ENCODE measurements at places on chromosomes 3 and 15. TPM values are rescaled to one million over a fixed set of nuclear protein-coding genes. Genes with fewer than 3 reads are reported as not detected.

Gene THRB
- total RNA-seq: 32.5 TPM

- DNase-seq: no peak
Measured at GRCh38 chr15:100665570-100665969, 63.2 kb downstream of the ASB7 start.

DNA sequence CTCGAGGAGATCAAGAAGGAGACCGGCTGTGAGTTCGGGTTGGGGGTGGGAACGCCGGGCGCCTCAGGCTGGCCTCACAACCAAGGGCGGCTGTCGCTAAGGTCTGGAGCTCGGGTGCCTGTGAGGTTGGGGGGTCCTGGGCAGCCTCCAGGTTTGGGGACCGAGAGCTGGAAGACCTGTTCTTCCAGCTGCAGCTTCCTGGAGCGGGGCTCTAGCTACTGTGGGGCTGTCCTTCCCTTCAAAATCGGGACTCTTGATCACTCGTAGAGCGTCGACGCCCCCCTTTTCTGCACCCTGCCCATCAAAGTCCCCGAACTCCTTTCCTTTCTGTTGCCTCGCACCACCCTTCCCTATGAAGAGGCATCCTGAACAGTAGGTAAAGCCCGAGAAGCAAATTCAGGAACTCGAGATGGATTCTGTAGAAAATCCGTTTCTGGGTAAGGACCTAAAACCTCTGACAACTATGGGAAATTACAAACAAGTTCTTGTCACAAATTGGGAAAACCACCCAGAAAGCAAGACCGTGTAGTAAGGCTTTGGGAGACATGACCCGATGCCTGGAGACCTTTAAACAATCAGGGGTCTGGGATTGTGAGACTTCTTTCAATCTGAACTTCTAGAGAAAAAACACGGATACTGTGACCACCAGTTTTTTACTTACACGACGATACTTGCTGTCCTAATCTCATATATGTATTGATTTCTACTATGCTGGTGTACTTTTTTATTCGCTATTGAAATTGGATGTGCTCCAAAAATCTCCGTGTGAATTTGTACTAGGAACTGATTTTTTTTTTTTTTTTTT lies 556 bp downstream of the CHP1 start:
- no peak for DNase-seq

Gene SOX2
- total RNA-seq: 0.19 TPM

DNA sequence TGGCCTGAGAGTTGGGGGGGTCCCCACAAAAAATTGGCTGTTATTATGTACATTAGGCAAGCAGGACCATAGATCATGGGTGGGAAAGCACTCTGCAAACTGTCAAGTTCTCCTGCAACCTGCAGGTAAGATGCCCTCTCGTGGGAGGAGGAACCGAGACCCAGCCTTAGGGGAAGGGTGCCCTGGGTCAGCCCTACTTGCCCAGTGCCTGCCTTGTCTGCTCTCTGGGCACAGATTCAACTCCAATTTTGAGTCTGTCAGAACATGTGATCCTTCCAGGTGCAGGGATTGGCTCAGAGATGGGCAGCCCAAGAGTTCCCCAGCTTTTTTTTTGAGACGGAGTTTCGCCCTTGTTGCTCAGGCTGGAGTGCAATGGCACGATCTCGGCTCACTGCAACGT lies 99.2 kb downstream of the PLXNA1 start:
- peak; percentile 76 for DNase-seq

DNA sequence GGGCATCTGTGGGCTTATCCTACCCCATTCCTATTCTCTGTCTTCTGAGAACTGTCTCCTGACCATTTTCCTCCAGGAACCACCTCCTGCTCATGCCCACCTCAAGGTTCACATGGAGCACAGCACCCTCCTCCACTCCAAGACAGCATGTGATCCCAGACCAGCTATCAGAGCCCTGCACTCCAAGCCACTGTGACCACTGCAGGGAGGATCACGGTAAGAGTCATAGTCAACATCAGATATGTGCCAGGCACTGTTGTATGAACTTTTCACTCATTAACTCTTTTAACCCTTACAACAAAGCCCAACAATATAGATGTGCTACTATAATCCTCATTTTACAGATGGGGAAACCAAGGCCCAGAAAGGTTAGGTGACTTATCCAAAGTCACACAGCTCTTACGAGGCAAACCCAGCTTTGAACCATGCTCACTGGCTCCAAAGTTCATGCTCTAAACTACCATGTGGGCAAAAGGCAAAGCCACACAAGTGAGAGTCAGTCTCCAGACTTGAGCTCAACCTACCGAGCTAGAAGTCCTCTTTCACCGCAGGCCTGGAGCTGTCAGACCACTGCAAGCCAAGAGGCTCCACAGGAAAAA lies 115.1 kb upstream of the IQSEC1 start:
- peak; percentile 15 for DNase-seq

Gene SI
- total RNA-seq: not detected

GRCh38 chr3:50286322-50287227 lies 5.7 kb downstream of the IFRD2 start:
- DNase-seq: no peak

Gene WDR6
- 95.5 TPM for total RNA-seq

- no peak for DNase-seq
Measured at GRCh38 chr3:118742760-118743159, 291.9 kb downstream of the IGSF11 start.

Gene ITIH1
- total RNA-seq: 1.3 TPM

Gene SPTBN5
- 0.71 TPM for total RNA-seq

Gene TGM4
- total RNA-seq: not detected

DNA sequence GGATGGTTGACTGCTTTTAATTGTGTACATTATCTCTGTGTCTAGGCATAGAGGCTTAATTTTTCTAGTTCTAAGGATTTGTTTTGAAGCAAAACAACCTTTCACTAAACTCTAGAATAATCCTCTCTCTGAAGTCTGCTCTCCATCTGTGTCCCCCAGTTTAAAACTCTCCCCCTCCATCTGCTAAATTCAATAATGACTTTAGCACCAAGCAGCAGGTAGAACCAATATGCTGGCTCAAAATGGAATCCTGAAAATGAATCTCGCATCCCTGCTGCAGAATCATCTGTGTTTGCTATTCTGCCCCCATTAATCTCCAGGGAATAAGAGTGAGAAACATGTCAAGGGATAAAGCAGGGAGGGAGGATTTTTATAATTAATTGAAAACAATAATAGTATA lies 111.8 kb downstream of the TUSC7 start:
- no peak for DNase-seq

Gene ANKUB1
- not detected for total RNA-seq

GRCh38 chr15:68894208-68894607 lies 36.1 kb upstream of the SPESP1 start:
- no peak for DNase-seq

- no peak for DNase-seq
Measured at GRCh38 chr3:146638718-146639117, 33.6 kb upstream of the PLSCR5 start.

Data from posterior vena cava (tissue), 2 donors.